ENCODE measurements at places on chromosomes 1 and 21.

GRCh38 chr1:32925403-32926162 is 24.4 kb upstream of the TMEM54 start:
- DNase-seq: peak; percentile 29

- DNase-seq: no peak
Observed at GRCh38 chr1:9785406-9785805, 38.4 kb downstream of the CLSTN1 start.

GRCh38 chr1:179217943-179218507 is 11.5 kb downstream of the ABL2 start:
- DNase-seq: no peak

DNA sequence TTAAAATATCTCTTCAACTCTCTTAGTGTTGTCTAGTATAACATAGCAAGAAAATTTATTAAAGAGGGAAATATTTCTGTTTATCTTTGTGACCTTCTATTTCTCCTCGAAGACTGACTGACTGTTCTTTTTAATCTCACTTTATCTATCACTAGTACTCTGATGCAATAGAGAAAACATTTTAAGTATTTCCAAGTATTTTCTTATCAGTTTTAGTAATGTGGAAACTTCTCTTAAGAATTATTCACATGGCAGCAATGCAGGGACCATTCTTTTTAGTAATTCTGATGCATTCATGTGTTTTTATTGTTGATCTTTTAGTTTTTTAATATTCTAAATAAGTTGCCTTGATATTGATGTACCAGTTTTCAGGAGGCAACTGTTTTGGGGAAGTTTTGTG is 115.7 kb downstream of the NEK7 start:
- no peak for DNase-seq

DNA sequence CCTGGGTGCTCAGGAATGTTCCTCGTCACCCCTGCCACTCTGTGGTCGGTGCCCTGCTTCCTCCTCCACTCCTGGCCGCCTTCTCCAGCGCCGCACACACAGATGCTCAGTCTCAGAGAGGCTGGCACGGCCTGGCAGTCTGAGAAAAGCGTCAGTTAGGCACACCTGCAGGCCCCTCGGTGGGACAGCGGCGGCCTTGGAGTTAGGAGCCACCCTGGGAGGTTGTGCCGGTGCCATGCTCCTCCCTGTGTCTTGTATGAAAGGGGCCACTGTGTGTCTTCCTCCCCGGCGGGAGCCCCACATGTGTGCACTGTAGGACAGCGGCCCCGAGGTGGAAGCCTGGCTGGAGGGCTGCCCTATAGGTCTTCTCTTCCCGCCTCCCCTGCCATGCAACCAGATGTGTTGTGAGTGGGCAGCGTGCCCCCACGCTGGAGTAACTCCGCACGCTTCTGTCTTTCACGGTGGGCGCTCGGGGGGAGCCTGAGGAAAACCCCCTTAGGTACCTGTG is 145.2 kb downstream of the PGBD5 start:
- DNase-seq: no peak

- DNase-seq: no peak
Observed at GRCh38 chr1:109312978-109313775, 6.4 kb upstream of the MYBPHL start.

GRCh38 chr1:26700711-26701110 is 4.9 kb downstream of the ARID1A start:
- no peak for DNase-seq

GRCh38 chr1:53483170-53483569 is 24.0 kb downstream of the DMRTB1 start:
- no peak for DNase-seq

DNA sequence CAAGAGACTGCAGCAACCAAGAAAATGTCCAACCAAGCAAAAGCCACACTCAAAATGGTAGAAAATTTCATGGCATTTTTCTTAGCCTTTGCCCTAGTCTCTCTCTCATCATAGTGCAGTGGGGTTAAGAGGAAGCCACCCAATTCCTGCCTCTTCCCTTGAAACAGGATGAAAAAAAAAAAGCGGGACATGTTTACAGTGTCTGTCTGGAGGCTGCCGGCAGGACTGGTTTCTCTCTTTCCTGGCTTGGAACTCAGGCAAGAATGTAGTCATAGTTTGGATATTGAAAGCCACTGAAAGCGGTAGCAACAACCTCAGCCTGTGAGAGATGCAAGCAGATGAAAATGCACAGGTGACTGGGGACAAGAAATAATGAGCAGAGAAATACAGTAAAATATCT is 13.3 kb upstream of the TNFSF18 start:
- DNase-seq: no peak

GRCh38 chr1:63524201-63524600 is 876 bp downstream of the EFCAB7 start:
- no peak for DNase-seq

DNA sequence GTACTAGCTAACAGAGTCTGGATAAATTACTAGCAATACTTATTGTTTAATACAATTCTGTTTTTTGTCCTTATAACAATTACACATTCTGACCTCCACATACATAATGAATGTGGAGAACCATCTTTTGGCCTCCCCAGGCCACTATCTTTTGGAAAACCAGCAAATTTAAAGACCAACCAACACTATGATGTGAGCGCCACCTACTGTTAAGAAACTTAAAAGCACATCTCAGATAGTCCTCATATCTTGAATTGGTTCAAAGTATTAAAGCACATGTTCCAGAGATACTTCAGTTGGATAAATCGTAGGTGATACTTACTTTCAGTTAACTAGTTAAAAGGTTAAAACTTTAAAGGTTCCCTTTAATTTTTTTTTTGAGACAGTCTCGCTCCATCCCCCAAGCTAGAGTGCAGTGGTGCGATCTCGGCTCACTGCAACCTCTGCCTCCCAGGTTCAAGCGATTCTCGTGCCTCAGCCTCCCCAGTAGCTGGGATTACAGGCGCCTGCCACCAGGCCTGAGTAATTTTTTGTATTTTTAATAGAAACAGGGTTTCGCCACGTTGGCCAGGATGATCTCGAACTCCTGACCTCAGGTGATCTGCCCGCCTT is 29.3 kb upstream of the USP1 start:
- DNase-seq: peak; percentile 64

DNA sequence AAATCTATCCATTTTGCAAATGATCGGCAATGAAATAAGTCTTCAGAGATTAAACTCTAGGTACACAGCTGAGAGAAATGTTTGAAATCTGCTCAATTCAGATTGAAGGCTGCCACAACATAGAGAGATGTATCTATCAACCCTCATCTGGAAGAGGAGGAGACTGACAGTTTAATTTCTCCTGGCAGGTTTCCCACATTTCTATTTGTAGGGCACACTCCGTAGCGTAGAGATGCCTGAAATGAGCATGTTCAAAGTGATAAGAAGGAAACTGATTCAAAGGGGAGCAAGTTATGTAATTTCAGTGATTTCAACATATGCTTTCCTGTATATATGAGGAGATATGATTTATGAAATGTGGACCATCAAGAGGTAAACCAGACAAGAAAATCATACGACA is 44.1 kb downstream of the NIBAN1 start:
- no peak for DNase-seq

GRCh38 chr1:200671235-200671786 is 1.6 kb upstream of the DDX59 start:
- no peak for DNase-seq

- no peak for DNase-seq
Observed at GRCh38 chr1:215963040-215963439, 395.9 kb downstream of the KCTD3 start.

- no peak for DNase-seq
Observed at GRCh38 chr21:31182231-31183140, 144.2 kb upstream of the KRTAP19-8 start.

DNA sequence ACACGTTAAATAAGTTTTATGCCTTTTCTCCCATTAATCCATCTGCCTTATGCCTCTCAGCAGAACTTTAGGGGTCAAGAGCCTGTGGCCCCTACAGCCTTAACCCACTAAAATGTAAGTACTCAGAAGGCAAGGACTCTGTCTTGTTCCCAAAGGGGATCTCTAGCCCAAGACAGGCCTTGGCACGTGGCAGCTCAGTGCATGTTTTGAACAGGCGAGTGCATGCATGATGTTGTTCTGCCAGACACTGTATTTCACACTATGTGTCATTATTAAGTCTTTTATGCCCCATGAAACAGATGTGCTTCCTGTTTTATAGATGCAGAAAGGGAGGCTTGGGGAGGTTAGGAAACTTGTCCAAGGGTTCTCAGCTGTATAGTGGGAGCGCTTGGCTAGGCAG is 102.8 kb downstream of the ETS2 start:
- no peak for DNase-seq

- DNase-seq: no peak
Observed at GRCh38 chr1:41902664-41903063, 16.1 kb downstream of the HIVEP3 start.

GRCh38 chr1:221137666-221138065 is 258.4 kb downstream of the HLX start:
- DNase-seq: no peak

DNA sequence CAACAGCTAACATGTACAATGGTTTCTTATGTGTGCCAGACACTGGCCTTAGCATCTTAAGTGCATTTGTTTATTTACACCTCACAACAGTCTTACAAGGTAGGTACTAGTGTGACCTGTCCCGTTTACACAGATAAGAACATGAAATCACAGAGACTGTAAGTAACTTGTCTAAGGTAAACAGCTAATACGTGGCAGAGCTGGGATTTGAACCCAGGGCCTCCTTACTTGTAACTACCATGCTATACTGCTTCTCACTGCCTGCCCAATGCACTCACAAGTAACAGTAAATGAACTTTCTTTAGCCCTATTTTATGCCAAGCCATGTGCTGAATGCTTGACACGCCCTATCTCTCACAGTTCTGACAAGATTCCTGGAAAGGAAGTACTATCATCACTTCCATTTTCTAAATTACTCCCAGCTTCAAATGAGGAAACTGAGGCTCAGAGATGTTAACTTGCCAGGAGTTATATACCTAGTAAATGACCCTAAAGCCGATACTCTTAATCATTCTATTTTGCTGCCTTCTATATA is 25.7 kb upstream of the ROR1 start:
- DNase-seq: no peak

- DNase-seq: no peak
Observed at GRCh38 chr1:165861911-165862310, 34.5 kb downstream of the UCK2 start.

DNA sequence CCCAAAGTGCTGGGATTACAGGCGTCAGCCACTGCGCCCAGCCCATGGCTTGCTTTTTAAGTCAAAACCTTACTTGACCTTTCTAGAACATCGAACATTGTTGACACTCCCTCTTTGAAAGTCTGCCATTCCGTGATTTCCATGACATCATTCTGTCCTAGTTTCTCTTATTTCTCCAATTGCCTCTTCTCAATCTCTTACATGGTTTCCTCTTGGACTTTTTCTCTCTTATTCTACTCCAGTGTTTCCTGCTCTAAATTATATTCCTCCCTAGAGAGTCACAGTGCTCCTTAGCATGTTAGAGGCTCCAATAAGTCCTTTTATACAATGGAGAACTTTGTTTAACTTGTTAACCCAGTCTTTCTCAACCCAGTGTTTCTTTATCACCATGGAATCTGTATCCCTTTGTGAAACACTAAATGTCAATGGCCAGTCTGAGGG is 25.5 kb downstream of the JAM2 start:
- no peak for DNase-seq

GRCh38 chr1:241637046-241637590 is 3.1 kb downstream of the CHML start:
- no peak for DNase-seq

DNA sequence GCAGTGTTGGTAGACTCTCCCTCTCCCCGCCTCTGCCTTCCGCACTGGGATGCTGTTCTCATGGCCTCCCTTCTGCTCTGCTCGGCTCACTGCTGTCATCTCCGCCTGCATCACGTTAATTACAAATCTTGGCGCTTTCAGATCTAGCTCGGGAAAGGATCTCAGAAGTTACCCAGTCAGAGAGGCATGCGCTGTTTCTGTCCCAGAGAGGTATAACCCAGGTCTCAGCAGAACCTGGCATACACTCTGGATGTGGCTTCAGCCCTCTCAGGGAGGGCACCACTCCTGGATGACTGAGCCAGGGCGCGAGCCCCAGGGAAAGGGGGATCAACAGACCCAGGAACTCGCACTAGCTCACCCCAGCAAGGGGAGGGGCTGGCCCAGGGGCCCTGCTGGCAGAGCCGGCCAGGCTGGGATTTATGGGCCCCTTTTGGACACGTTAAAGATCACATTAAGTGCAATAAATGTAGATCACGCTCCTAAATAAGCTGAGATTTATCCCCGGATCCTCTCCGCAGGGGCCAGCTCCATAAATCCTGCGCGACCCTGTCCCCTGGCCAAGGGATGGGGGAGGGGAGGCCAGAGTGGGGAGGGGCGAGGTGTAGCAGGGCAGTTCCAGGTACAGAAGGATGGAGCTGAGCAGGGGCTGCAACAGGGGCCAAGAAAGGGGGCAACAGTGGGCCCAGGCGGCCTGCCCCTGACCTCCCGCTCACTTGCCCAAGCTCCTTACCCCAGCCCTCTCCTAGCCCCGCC is 101.3 kb upstream of the ZBTB40 start:
- peak; percentile 92 for DNase-seq

DNA sequence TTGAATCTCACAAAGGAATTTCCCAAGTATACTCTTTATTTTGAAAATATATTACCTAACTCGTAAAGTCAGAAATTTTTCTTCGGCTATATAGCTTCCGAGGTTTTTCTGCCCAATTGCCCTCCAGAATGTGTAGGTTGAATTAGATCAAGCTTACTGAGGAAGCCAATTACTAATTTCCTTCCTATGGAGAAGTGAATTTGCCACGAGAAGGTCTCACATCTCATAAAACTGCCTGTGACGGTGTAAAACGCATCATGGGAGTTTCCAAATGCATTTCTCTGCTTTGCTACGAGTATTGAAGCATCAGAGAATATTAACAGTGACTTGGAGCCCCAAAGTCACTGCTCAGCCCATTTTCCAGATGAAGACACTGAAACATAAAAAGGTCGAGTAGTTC is 262.3 kb downstream of the PTBP2 start:
- DNase-seq: no peak

- DNase-seq: no peak
Observed at GRCh38 chr1:226360106-226360746, 47.7 kb downstream of the PARP1 start.

- no peak for DNase-seq
Observed at GRCh38 chr1:165253818-165254254, 102.7 kb downstream of the LMX1A start.

- no peak for DNase-seq
Observed at GRCh38 chr1:5098981-5099385, 444.6 kb downstream of the AJAP1 start.

GRCh38 chr1:112904071-112904830 is 51.7 kb downstream of the SLC16A1 start:
- no peak for DNase-seq

- DNase-seq: no peak
Observed at GRCh38 chr1:99827970-99828369, 22.2 kb upstream of the AGL start.

- no peak for DNase-seq
Observed at GRCh38 chr21:14313300-14313699, 69.6 kb downstream of the HSPA13 start.

DNA sequence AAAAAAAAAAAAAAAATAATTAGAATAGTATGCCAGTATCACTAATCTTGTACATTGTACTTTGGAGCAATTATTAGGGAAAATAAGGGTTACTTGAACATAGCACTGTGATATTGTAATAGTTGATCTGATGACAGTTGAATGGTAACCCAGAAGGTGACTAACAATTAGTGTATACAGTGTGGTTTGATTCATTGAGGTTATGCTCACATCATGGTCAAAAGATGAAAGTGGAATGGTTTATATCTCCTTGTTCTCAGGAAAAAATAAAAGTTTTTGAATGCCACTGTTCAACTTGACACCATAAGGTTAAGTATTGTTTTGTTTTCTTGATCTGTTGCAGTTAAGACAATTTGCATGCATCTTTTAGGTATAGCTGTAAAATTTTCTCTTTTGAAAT is 87.0 kb downstream of the GPR52 start:
- no peak for DNase-seq

Measured in SK-N-DZ (cell line).